Fibroblast of villous mesenchyme (primary cell): ENCODE measurements at places on chromosomes 7 and 10. TPM values are rescaled to one million over a fixed set of nuclear protein-coding genes. Genes with fewer than 3 reads are reported as not detected.

The YAE1 gene
- 29.3 and 56.6 TPM in 2 replicates for total RNA-seq

The ZNF239 gene
- 4.2 and 6.5 TPM in 2 replicates for total RNA-seq

The GPR26 gene
- total RNA-seq: not detected in 2 replicates

The AS3MT gene
- 5.2 and 5.5 TPM in 2 replicates for total RNA-seq

DNA sequence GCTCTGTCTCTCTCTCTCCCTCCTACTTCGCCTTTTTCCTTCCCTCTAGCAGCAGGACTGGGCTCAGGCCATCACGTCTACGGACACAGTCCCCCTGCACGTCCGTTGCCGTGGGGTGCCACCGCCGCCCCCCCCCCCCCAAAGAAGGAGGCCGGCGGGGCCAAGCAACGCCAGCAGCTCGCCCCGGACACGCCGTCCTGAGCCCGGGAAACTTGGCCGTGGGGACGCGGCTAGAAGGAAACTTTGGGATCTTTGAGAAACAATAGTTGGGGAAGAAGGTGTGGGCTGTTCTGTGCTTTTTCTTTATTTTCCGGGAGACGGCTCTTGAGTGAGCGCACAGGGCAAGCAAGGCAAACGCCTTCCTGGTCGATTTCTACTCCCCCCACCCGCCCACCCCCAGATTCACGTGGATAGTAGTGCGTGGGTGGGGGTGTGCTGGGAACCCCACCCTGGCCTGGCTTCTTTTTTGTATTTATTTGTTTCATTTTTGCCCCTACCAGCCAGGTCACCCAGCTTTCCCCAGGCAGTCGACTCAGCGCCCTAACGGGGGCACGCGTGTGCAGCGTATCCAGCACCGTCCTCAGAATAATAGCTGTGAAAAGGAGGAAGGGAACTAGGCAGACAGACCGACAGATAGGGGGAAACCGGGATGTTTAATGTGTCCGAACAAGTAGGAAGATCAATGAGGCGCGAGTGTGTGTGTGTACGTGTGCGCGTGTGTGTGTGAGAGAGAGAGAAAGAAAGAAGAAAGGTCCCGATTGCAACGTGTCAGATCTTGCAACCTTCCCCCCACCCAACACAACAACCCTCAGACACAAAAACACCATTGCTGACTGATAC lies 1.4 kb downstream of the MXI1 start:
- peak; percentile 46 for DNase-seq

GRCh38 chr7:30091491-30091912 lies 43.3 kb upstream of the MTURN start:
- DNase-seq: peak; percentile 54

DNA sequence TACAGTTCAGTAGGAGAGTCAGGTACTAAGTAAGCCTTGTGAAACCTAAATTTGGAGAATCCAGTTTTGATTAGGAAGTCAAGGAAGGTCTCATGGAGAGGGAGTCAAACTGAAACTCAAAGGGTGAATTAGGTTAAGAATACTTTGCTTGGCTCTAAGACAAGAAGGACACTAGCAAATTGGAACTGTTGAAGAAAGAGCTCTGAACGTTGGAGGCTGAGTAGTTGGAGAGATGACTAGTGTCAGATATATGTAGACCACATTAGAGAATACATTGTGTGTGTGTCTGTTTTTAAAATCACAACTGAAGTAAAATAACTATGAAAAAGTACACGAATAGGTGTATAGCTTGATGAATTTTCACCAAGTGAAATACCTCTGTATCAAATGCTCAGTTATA lies 6.3 kb downstream of the VPS26A start:
- no peak for DNase-seq

DNA sequence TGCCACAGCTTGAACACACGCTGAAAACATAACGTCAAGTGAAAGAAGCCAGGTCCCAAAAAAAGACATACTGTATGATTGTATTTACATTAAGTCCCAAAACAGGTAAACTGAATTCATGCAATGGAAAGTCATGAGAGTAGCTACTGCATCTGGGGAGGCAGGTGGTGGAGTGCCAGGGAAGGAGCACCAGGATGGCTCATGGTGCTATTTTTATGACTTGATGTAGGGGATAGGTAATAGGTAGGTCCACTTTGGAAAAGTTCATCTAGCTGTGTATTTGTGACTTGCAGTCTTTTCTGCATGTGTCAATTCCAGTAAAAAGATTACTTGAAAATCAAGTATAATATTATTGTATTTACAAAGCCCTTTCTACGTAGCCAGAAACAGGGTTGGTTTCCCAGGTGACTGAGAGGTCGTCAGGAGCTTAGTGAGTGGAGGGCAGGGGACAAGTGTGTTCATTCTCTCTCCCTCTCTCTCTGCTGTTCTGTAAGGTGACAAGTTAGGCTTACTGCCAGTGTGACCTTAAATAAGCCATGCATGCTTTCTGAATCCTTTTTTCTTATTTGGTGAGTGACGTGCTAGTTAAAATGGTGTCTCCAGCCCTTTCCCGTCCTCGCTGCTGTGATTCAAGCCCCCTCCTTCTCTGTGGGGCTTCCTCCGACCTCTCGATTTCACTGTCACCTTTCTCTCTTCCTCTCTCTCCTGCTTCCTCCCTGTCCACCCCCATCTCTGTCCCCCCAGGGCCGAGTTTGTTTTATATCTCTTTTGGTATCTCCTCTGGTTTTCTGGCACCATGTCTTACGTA lies 9.4 kb upstream of the PRKCQ start:
- DNase-seq: no peak

GRCh38 chr10:131843089-131843595 lies 57.7 kb upstream of the PPP2R2D start:
- no peak for DNase-seq

- DNase-seq: no peak
Measured at GRCh38 chr10:132417257-132417910, 20.4 kb downstream of the PWWP2B start.

GRCh38 chr7:142932386-142933091 lies 1.0 kb downstream of the TRPV5 start:
- no peak for DNase-seq

- DNase-seq: no peak
Measured at GRCh38 chr7:54037873-54038272, 504.3 kb upstream of the VSTM2A start.

- peak; percentile 28 for DNase-seq
Measured at GRCh38 chr10:78038105-78038504, 4.4 kb downstream of the RPS24 start.

- DNase-seq: no peak
Measured at GRCh38 chr7:101208794-101209193, 8.0 kb upstream of the MOGAT3 start.

DNA sequence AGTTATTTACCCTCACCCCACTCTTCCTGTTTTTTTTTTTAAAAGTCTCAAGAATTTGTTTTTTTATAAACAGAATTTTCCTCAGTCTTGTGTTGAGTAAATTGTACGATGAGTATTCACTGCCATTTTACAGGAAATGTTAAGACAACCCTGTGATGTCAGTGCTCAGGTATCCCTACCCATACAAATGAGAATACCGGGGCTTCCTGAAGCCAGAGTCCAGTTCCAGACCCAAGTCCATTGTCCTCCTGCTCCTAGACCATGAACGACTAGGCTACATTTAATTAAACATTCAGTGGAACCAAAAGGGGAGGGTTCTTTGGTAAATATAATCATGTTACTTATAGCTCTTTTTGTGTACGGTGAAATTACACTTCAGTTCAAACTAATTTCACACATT lies 79.2 kb downstream of the GNAI1 start:
- peak; percentile 32 for DNase-seq

DNA sequence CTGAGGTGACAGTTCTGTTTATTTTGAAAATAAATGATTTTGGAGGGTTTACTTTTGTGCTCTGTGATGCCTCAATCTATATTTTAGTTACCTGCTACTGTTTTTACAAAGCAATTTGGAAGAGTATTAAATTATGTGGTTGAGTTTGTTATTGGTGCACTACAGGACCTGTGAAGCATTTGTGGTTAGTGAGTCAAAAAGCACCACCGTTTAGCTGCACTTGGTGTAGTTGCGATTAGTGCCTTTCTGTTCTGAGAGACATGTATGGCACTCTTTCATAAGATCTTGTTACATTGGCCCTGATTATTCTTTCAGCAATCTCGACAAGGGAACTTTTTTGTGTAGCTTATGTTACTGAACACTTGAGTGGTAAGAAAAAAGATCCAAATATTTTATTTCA lies 132.2 kb downstream of the BBS9 start:
- no peak for DNase-seq

DNA sequence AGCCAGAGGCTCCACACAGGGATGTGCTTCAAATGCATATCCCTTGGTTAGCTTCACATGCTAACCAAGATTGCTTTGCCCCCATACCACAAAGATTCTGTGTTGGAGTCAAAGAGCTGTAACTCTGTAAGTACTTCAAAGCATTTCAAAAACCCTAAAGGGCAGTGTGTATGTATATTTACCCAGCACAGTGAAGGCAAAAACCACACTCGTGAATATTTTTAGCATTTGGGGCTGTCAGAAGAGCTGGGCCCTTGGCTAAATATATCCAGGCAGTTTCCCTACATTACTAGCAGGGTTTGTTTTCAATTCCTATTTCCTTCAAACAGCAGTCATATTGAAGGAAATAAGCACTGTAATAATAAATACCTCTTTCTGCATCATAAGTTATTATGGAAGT lies 84.2 kb upstream of the STEAP1B start:
- DNase-seq: peak; percentile 20
